ENCODE measurements at places on chromosomes 1 and 21. TPM values are rescaled to one million over a fixed set of nuclear protein-coding genes. Genes with fewer than 3 reads are reported as not detected.
A peak's percentile ranks its signal among the peaks of the same experiment; 100 is the strongest.

SPRR3 gene
- total RNA-seq, result not detected

NCAM2 gene
- total RNA-seq, result not detected

VHLL gene
- 0.28 TPM for total RNA-seq

C1orf94 gene
- not detected for total RNA-seq

KIAA1614 gene
- 0.09 TPM for total RNA-seq

TNFRSF8 gene
- total RNA-seq, result 15.7 TPM

LCE1E gene
- not detected for total RNA-seq

L1TD1 gene
- 0.07 TPM for total RNA-seq

RGS18 gene
- not detected for total RNA-seq

FBXO2 gene
- total RNA-seq, result 1.6 TPM

MANEAL gene
- total RNA-seq, result 1.0 TPM

DNA sequence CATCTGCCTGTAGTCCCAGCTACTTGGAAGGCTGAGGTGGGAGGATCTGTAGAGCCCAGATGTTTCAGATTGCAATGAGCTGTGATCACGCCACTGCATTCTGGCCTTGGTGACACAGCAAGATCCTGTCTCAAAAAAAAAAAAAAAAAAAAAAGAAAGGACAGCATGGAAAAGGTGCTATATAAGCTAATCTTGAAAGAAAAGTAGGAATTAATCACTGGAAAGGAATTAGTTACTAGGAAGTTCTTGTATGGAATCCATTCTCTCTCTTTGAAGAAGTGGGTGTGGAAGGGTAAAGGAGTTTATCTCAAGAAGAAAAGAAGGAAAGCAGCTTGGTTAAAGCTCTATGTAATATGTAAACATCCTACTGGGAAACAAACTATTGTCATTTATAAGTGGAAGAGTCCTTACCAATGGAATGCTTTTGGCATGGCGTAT, 339.2 kb downstream of the DPYD start:
- DNase-seq, result no peak

DNA sequence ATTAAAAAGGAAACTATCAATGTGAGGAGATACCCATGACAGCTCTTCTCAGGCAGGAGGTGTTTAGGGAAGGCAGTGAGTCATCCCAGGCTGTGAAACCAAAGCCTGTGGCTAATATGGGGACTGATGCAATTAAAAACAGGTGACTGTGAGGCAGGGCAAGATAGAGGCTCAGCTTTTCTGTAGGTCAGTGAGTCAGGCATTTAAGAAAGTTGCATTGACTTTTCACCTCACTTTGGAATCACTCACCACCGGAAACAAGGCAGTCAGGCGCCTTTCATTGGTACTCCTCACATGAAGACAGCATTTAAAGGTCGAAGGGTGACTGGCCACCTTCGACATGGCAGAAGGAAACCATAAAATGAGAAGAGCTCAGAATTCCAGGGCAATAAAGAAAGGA, 54.5 kb downstream of the PAPPA2 start:
- peak; percentile 7 for DNase-seq

- no peak for DNase-seq
These were observed 179.7 kb upstream of the ST6GALNAC5 start for GRCh38 chr1:76687307-76688175.

DNA sequence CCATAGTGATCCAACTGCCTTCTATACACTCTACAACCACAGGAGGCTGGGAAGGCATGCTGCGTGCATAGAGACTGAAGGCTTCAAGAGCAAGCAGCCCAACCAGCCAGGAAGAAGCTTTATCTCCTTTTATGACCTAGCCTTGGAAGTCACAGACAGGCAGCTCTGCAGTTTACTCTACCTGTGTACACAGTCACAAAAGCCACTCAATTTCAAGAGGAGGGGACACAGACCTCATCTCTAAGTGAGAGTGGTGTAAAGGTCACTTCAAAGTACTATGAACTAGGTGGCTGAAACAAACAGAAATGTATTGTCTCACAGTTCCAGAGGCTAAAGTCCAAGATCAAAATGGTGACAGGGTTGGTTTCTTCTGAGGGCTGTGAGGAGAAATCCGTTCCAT, 69.6 kb upstream of the GJB5 start:
- DNase-seq, result no peak

DNA sequence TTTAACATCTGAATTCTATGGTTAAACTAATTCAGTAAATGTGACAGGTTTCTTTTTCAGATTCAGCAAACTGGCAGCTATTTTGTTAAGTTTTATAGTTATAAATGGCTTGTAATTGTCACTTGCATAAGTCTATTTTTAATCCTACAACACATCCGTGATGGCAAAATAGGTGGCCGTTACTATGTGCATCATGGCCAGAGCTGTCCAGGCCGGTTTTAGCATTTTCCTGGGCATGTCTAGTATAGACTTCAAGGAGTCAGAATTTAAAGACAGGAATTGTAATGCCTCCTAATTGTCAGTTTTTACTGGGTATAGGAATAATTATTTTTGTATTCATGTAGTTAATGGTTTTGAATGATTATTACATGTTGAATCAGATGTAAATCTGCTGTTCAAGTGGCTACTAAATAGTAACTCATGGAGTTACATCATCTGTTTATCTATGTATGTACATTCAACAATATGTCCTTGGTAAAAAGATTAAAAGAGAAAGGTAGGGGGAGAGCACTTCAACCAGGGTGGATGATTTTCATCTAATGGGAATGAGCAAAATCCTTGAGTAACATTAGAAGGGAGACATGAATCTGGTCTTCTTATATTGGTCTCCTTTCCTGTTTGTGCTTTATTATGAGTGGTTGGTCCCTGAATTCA, 3.2 kb upstream of the B3GALT2 start:
- DNase-seq, result no peak

- no peak for DNase-seq
These were observed 31.5 kb downstream of the DPT start for GRCh38 chr1:168697356-168698126.

GRCh38 chr21:35204125-35204524, 155.0 kb upstream of the RUNX1 start:
- DNase-seq, result no peak

DNA sequence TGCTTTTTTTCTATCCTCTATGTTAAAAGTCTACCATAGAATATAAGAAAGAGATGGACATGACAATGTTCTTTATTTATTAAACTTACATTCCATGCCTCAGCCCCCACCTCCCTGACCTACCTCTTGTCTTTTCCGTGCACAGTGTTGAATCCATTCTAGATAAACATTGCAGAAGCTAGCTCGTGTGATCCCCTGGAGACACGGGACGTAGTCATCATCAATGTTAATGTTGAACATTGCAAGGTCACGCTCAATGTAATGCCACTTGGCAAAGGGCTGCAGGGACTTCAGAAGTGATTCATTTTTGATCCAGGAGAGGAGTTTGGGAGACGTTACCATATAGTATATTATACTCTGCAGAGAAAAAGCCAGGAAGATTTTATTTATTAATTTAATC, 66.4 kb downstream of the NTPCR start:
- DNase-seq, result no peak

- DNase-seq, result no peak
These were observed 256.3 kb upstream of the ADGRL4 start for GRCh38 chr1:79262745-79263258.

- DNase-seq, result no peak
These were observed 37.3 kb upstream of the ASB17 start for GRCh38 chr1:75969550-75969949.

DNA sequence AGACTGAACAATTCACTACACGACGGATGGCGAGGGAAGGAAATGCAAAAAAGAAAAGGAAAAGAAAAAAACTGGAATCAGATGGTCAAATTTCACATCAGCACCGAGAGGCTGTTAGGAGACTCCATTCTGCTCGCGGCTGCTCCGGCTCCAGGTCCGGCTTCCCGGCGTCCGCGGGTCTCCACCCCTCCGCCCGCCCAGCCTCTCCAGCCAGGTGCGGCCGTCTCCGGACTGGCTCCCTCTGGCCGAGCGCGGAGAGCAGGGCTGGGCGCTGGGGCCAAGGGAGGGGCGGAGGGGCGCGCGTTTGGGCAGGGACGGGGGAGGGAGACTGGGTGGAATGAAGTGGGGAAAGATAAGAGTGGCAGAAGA, 332 bp downstream of the KCNJ6 start:
- no peak for DNase-seq

GRCh38 chr1:80767711-80768110, 1033.0 kb upstream of the ADGRL2 start:
- no peak for DNase-seq

GRCh38 chr1:41003640-41004220, 17.8 kb downstream of the SLFNL1 start:
- DNase-seq, result peak; percentile 96

- DNase-seq, result no peak
These were observed 18.2 kb downstream of the CRYZ start for GRCh38 chr1:74714429-74715235.

DNA sequence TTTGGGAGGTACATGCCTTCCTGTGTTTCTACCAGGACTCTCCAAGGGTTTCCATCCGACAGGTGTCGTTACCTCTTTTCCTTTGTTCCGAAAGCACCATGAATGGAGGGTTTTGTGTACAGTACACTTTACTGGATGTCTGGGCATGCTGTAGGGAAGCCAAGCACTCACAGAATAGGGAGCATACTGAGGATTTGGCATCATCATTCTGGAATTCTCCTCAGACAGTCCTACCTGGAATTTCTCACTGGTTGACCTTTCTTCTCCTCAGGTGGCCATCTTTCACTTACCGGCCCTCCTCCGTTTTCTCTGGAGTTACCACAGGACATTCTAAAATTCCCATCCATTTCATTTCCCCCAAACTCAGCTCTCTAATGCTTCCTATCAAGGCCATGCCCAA, 5.9 kb upstream of the MPL start:
- no peak for DNase-seq

DNA sequence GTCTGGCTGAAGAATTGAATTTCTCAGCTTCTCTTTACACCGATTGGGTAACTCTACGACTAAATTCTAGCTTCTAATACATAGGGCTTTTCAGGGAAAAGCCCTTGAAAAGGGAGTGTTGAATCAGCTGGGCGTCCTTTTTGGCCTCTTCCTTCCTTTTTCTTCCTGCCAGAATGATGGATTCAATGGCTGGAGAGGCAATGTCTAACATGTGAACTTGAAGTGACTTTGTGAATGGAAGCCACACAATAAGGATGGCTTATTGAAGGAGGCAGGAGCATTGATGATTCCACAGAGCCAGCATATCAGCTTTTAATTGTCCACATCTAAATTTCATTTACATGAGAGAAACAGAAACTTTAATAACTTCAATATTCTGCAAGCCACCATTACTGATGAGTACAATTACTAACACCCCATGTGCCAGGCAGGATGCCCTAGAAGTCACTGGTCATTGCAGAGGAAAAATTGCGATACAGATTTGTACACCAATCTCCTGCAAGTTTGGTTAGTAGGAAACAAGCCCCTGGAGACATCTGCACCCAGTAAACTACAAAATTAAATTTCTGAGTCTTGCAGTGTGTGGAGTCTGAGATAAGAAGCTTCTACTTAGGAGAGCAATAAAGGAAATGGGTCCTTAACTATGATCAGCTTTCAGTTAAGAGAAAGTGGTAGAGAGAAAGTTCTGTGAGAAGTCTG, 56.1 kb downstream of the STYXL2 start:
- no peak for DNase-seq

GRCh38 chr1:176193023-176193422, 14.1 kb downstream of the COP1 start:
- no peak for DNase-seq

GRCh38 chr1:9618909-9619679, 30.4 kb downstream of the TMEM201 start:
- no peak for DNase-seq

DNA sequence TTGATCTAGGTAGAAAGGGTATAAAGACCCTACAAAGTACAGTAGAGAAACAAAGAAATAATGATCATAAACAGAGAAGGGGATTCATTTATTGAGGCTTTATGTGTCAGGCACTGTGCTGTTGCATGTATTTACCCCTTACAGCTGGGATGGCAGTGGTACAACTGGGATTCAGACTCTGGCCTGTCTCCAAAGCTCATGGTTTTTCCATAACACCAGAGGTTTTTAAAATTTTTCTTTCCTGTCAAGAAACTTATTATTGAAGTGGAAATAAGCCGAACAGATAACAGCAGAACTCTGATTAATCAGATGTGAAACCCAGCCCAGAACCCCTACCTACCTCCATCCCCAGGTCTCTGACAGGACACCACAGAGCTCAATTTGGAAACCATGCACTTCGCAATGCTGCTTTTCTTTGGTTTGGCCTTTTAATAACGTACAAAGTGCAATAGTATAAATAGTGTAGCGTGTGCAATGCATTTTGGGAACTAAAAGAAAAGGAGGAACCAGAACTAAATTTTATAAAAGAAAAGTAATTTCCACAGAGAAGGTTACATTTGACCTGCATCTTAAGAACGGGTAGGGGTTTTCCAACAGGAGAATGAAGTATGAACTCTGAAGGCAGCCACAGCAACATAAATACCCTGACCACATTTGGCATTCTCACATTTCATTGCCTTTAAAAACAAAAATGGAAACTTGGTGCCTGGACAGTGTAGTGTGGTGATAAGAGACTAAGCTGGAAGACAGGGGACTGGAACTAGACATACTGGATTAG, 92.0 kb upstream of the S1PR1 start:
- DNase-seq, result no peak

DNA sequence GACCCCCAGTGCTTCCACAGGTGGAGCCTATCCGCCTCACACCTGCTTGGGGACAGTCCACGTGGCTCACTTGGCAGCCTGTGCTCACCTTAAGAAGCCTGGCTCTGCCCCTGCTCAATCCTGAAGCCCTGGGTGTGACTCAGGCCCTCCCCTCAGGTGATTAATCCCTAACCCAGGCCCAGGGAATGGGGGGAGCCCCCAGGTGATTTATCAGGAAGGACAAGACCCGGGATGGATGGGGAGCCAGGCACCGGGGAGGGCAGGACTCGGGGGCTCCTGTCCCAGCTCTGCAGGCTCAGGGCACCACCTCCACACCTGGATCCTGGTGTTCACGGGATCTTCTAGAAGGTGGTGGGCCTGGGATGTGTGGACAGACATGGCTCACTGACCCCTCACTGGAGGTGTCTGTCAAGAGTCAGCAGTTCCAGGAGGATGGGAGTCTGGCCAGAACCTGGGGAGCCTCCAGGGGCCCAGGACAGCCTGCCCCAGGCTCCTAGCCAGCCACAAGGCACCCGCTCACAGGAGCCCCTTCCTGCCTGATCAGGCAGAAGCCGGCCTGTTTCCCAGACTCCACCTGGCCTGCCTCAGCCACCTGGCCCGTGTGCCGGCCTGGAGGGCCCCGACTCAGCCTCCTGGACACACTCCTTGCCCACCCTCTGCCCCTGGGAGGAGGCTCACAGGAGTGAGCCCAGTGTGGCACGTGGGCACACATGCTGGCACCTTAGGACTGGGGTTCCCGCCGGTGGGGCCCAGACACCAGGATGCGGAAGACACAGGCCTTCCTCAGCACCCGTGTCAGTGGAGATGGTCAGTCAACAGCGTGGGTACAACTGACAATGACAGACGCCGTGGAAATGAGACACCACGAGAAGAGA, 38.6 kb upstream of the COL6A1 start:
- no peak for DNase-seq

- no peak for DNase-seq
These were observed 14.9 kb upstream of the CD1C start for GRCh38 chr1:158274797-158275196.

DNA sequence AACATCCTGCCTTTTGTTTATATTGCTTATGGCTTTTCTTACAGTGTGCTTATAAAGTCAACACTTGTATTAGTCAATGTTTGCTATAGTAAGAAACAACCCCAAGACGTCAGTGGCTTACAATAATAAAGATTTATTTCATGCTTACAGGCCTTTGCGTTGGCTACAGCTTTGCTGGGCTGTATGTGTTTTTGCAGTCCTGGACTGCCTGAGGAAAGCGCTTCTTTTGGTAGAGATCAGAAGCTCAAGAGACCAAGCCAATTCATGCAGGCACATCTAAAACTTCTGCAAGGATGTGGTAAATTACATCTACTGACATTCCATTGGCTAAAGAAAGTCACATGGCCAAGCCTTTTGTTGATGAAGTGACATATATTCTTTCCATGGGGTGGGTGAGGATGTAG, 17.5 kb upstream of the PRKAA2 start:
- DNase-seq, result no peak

Data from activated CD4-positive, alpha-beta T cell treated with anti-CD3 and anti-CD28 coated beads for 36 hours (primary cell).